ENCODE measurements at places on chromosomes 6 and 20.

GRCh38 chr20:32964575-32964974 is 39.7 kb downstream of the SUN5 start:
- DNase-seq = no peak

- no peak for DNase-seq
These were observed 396.5 kb downstream of the SMOC2 start for GRCh38 chr6:168837254-168838036.

- DNase-seq = no peak
These were observed 16.9 kb downstream of the ZNF217 start for GRCh38 chr20:53576586-53577318.

GRCh38 chr6:157688275-157688959 is 134.6 kb upstream of the SNX9 start:
- DNase-seq = no peak

GRCh38 chr6:160249671-160250070 is 8.9 kb downstream of the SLC22A2 start:
- DNase-seq = peak; percentile 30

DNA sequence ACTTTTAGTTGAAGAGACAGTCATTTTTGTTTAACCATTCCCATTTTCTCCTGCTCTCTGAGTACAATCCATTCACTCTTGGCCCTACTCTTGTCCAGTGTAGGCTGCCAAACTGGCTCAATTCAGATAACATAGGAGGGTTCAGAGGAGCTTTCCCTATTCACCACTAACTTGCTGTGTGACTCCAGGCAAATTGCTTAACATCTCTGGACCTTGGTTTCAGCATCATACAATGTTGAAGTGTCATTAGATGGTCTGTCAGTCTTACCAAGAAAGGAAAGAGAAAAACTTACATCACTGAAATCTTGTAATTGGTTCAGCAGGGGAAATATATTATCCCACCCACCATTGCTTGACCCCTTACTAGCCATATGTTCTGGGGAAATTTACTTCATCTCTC is 171.4 kb upstream of the MCHR2 start:
- DNase-seq = no peak

GRCh38 chr20:58664331-58664730 is 13.2 kb downstream of the STX16 start:
- no peak for DNase-seq

GRCh38 chr20:62248890-62249560 is 10.7 kb downstream of the OSBPL2 start:
- DNase-seq = no peak

DNA sequence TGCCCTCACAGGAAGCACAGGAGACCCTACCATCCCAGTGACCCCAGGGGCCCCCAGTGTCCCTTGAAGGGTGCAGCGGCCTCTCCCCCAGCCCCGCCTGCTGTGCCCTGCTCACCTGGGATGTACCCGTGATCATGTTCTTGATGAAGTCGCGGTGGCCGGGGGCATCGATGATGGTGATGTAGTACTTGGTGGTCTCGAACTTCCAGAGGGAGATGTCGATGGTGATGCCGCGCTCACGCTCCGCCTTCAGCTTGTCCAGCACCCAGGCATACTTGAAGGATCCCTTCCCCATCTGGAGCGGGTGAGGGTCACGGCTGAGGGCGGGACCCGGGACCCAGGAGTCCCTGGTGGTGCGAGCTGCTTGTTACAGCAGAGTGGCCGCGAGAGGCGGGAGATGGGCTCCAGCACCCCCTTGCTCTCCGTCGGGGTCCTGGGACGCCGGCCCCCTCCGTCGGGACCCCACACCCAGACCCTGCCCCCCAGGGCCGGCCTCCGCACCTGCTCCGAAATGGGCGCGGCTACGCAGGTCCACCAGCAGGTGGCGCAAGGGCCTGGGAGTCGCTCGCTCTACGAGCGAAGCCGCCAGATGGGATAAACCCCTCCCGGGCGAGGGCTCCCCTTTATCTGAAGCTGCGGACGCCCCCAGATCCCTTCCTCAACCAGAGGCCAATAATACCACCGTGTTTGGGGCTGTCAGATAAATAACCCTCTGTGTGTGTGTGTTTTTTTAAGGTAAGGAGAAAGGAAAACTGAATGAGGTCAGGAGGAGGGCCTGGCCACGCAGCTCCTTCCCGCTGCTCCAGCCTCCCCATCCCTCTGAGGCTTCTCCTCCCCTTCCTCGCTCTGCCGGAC is 2.9 kb downstream of the EEF1A2 start:
- DNase-seq = no peak

GRCh38 chr20:51531141-51531710 is 11.3 kb downstream of the NFATC2 start:
- DNase-seq = peak; percentile 29

- no peak for DNase-seq
These were observed 64.0 kb downstream of the SYNDIG1 start for GRCh38 chr20:24533449-24533848.

- peak; percentile 14 for DNase-seq
These were observed 5.6 kb upstream of the SYNE1 start for GRCh38 chr6:152642578-152643375.

DNA sequence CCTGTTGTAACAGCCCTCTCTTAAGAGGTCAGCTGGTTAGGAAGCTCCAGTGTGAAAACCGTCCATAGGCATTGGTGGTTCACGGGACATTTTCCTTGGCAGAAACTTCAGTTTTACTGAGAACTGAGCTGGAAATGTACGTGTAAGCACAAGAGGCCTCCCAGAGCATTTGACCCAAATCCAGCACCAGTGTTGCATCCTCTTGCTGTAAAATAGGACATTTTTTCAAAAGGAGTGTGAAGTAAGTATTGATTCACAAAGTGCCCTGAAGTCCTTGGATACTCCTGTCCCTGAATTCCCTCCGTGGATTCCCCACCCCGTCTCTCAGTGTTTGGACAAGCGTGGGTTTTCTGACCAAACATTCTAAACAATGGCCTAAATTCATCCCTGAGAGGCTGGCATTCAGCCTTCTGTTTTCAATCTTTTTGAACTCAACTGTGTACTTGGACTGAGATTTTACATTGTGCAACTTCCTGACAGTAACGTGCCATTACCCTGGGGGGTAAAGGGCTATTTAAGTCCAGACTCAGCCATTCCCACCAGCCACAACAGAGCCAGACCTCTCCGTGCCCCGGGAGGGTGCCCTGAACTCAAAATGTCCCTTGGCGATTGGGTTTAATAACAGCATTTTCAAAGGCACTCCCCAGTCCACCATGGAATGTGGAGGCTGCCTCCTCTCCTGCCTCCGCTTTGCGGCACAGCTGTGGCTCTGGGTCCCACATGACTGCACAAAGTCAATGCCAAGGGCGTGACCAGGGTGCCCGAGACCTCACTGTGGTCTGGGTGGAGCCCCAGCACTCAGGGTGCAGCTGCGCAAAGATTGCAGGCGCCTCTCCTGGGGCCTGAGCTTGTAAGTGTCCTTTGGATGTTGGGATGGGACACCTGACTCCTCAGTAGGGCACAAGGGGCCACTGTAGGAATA is 92.7 kb upstream of the AFDN start:
- no peak for DNase-seq

- no peak for DNase-seq
These were observed 38.7 kb upstream of the REV3L start for GRCh38 chr6:111521497-111522270.

DNA sequence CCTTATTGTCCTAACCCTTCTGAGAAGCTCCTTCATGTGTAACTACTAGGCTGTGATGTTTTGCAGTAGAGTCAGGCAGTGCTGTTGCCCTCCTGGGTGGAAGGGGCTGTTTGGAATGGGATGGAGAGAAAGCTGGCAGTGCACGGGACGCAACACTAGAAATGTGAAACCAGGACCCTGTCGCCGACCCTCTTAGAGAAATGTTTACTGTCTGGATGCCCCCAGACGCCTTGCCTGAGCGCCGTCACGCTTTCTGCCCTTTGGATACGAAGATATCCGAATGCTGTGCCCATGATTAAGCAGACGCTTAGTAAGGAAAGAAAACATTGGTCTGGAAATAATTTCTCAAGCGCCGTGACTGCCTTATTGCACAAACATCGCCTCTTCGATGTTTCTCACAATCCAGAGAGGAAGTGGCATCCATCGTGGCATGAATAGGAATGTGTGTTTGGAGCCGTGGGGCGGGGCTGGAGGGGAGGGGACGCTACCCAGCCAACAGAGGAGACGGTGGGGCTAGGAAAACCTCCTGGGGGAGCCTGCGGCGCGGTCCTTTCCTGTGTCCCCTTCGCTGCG is 661 bp upstream of the PPP1R14C start:
- DNase-seq = peak; percentile 95

GRCh38 chr6:133704371-133704770 is 184.5 kb upstream of the TCF21 start:
- DNase-seq = no peak

DNA sequence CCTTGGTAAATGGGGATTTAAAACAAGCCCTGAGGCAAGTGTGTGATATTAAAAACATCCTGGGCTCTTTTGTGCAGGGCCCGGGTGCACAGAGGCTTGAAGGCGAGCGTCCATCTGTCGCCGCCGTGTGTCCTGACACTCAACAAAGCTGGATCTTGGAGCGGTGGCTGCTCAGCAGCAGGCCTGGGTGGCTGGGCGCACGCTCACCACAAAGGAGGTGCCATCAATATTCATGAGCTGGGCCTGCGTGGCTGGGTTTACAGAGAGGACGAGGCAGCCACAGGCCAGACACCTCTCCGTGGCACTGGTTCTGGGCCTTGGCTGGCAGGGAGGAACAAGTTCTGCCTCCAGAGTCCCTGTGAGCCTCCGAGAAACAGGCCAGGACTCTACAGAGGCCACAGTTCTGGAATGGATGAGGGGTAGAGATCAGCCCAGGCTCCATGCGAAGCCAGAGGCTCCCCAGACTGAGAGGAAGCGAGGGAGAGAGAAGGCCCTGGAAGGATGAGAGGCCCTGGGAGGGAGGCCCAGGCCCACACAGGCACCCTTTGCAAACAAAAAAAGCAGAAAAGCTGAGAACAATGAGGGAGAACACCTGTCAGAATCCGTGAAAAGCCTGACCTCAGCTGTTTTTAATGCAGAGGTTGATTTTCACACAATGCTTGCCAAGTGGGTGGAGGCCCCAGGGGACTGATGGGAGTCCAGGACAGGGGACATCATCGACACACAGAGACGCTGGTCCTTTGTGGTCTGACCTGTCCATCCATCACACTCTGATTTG is 21.9 kb downstream of the BHLHE23 start:
- DNase-seq = no peak

- DNase-seq = no peak
These were observed 192.5 kb upstream of the ECI2 start for GRCh38 chr6:4327841-4328240.

DNA sequence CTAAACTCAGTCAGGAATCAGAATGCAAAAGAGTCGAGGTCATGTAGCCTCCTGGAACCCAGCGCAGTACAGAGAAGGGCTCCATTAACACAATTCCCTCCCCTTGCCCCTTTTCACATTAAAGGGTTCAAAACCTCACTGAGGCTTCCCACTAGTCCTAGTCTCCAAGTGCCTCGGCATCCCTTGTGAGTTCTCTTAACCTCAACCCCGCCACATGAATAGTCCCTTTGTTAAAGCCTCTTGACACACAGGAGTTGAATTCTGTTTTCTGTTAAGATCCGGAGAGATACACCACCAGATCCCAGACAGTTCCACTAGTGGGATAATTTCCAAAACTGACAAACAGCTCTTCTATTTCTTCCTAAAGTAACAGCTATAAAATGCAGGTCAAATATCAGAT is 17.8 kb downstream of the PTPRT start:
- DNase-seq = no peak

GRCh38 chr6:112620812-112621569 is 273.9 kb downstream of the RFPL4B start:
- DNase-seq = no peak

DNA sequence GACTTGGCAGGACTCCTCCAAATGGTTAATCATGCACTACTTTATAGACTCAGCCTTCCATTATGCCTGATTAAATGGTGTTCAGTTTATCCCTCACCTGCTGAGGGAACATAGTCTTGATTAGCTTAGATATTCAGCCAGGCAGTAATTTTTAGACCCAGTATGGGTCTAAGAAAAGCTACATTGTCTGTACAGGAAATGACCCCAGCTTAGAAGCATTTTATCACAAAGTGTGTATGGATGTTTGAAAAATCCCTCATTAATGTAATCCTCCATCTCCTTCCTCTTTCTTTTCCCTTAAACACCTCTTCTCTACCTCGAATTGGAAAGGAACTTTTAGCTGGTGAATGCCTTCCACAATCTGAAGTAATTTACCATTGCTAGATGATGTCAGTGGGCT is 252.2 kb upstream of the BMP2 start:
- DNase-seq = no peak

GRCh38 chr6:81979767-81980166 is 227.3 kb upstream of the TENT5A start:
- DNase-seq = no peak

DNA sequence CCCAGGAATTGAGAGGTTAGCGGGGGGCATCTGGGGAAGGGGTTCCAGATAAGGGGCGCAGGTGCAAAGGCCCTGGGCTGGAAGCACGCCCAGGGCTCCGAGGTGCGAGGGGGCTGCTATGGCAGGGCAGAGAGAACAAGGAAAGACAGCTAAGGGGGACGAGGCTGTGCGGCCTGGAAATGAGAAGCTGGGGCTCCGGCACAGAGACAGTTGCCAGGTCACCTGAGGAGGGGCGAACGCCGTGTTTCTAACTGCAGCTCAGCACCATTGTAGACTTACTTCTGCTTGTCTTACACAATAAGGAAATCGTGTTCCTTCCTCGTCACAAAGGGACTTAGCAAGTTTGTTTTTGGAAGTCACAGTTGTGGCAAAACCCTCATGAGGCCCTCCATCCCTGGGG is 68.9 kb upstream of the TBXT start:
- no peak for DNase-seq

- DNase-seq = no peak
These were observed 374.6 kb upstream of the SYNCRIP start for GRCh38 chr6:86017236-86017635.

- DNase-seq = no peak
These were observed 88.5 kb downstream of the METTL24 start for GRCh38 chr6:110269623-110270022.

- DNase-seq = no peak
These were observed 225.4 kb downstream of the PRL start for GRCh38 chr6:22071270-22072041.

- DNase-seq = no peak
These were observed 3.0 kb downstream of the GLP1R start for GRCh38 chr6:39051399-39052122.
